ENCODE measurements at places on chromosomes 7 and 10.

DNA sequence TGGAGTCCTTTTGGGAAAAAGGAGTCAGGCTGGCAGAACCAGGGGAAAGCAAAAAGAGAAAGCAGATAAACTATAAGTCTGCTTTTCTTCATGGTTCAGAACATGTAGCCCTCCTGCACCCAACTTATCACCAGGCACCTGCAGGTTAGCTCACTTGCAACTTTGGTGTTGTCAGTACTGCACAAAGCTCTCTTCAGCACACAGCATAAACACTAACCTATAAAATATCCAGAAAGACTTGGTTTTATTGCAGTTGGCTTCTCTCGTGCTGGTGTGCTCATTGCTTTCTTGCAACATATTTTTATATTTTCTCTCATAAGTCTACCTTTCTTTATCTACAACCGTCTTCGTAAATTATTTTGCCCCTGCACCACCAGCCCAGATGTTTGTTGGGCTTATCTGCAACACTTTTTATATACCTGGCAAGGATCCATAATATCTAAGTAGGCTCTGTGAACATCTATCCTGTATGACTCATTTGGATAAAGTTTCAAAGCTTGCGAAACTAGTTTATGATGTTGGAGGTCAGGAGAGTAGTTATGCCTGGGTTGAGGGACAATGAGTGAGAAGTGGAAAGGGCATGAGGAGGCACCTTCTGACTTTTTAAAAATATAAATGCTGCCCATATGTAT lies 164.6 kb downstream of the ANKRD30A start:
- DNase-seq, result no peak

DNA sequence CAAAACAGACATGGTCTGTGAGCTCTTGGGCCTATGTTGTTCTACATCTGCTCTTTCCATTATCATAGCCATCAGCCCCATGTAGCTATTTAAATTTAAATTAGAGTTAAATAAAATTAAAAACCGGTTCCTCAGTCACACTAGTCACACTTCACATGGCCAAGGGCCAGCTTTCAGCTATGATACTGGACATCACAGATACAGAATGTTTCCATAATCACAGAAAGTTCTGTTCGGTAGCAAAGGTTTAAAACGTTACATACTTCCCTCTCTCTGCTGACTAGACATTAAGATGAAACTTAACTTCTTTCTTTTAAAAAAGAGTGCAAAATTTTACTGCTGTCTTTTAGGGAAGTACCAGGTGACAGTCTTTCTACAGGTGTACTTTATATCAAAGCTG lies 43.0 kb downstream of the SRPK2 start:
- DNase-seq, result no peak

- no peak for DNase-seq
Observed at GRCh38 chr10:13970236-13970956, 360.3 kb downstream of the FRMD4A start.

GRCh38 chr10:133275684-133276092 lies 980 bp downstream of the ADAM8 start:
- no peak for DNase-seq

- DNase-seq, result no peak
Observed at GRCh38 chr7:149569726-149570422, 72.3 kb upstream of the ZNF746 start.

- no peak for DNase-seq
Observed at GRCh38 chr10:116526219-116526618, 19.5 kb upstream of the PNLIP start.

DNA sequence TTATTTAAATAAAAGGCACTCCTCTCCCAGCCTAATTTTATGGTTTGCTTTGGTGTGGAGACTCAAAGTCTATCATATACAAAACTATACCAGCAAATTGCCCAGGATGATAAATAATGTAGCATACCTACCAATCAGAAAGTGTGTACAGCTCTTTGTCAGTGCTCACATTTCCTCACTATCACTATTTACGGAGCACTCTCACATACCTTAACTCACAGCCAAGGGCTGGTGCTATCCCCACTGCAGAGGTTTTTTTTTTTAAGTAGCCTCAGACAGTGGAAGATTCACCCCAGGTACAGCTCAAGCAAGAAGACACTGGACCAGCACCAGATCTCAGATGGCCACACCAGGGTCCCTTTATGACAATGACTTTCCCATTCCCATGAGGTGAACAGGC lies 2.5 kb downstream of the PDLIM1 start:
- no peak for DNase-seq

All from GM12864 (cell line).